ENCODE measurements at places on chromosomes 3 and 15.

- DNase-seq = no peak
These were observed 274.1 kb downstream of the OTOL1 start for GRCh38 chr3:161770484-161771386.

- DNase-seq = no peak
These were observed 439.5 kb downstream of the PDCD6IP start for GRCh38 chr3:34237946-34238345.

- DNase-seq = no peak
These were observed 47.9 kb downstream of the NAALADL2 start for GRCh38 chr3:174907027-174907426.

DNA sequence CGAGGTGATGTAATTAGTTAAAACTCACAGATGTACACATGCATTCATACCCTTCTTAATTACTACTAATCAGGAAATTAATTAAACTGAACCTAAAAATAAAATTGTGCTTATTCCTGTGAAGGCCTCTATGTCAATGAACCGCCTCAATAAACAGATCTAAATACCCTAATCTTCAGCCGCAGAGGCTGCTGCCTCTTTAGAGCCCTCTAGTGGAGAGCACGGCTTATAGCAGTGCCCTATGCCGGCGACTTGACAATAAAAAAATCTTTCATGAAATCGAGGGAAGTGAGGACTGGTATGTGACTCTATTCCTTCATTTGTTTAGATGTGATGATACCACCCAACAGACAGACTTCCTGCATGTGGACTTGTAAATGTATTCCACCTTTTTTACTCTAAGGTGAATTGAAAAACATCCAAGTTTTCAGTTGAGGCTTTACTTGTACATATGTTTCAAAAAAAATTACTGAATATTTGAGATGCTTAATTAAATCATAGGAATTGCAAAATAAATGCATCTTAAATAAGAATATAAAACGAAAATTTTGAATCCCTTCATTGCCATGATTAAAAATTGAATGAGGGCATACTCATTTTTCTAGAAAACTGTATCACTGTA, 8.3 kb upstream of the EPHA3 start:
- DNase-seq = no peak

GRCh38 chr3:138362538-138362937, 14.2 kb downstream of the MRAS start:
- no peak for DNase-seq

DNA sequence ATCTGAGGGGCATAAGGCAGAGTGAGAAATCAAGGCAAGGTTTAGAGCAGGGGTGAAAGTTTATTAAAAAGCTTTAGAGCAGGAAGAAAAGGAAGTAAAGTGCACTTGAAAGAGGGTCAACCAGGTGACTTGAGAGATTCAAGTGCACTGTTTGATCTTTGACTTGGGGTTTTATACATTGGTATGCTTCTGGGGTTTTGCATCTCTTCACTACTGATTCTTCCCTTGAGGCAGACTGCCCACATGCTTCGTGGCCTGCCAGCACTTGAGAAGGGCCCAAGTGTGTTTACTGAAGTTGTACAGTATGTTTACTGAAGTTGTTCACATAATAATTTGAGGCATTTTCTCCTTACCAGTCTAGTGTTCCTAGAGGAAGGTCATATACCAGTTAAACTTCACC, 367.0 kb upstream of the UBE2E2 start:
- DNase-seq = no peak

- no peak for DNase-seq
These were observed 170.9 kb downstream of the PLCL2 start for GRCh38 chr3:17055374-17056276.

- no peak for DNase-seq
These were observed 35.9 kb downstream of the PRKCI start for GRCh38 chr3:170258105-170258487.

GRCh38 chr15:36449084-36449661, 130.3 kb upstream of the CDIN1 start:
- no peak for DNase-seq

DNA sequence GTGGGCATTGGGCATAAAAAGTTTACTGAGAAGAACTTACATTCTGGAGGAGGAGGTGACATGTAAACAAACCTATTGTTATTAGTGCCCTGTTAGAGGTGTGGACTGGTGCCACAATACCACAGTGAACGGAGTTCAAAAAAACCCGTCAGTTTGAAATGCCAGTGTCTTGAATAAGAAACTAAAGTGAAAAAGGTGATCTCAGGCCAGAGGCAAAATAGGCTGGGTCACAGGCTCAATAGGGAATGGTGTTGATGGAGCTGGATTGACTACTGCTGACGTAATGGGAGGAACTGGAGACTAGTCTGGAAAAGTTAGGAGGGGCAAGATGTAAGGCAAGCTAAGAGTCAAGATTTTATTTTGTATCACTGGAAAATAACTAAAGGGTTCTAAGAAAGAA, 1.6 kb upstream of the DCBLD2 start:
- no peak for DNase-seq

GRCh38 chr3:73401059-73401458, 223.7 kb downstream of the PDZRN3 start:
- no peak for DNase-seq

DNA sequence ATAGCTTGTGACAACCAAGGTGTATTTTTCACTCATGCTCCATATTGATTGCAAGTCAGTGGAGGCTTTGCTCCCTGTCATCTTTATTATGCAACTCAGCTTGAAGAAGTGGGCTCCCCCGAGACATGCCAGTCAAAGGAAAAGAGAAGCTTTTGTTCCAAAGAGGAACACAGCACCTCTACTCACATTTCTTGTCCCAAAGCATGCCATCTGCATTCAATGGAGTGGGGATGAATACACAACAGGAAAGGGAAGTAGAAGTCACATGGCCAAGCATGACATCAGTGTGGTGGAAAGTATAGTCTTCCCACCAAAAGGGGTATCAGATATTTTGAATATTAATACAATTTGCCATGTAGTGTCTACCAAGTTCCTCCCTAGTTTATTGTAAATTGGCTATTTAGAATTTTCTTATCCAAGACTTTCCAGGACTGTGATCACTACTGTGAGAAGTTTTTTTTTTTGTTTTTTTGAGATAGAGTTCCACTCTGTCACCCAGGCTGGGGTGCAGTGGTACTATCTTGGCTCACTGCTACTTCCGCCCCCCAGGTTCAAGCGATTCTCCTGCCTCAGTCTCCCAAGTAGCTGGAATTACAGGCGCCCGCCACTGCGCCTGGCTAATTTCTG, 114.5 kb downstream of the GMPS start:
- no peak for DNase-seq

DNA sequence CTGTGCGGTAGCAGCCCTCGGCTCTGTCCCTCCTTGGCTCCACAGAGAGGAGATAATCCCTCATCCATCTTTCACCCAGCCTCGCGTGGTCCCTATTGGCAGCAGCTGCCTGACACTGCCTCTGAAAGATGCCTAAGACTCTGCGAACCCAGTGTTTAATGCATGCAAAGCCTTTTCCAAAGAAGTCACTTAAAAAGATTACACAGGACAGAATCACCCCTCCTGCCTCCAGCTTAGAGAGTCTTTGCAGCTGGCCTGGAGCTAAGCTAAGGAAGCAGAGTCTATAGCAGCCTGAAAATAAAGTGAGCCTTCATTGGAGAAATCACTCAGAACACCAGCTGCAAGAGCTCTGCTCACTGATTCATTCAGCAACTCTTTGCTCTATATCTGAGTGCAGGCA, 247.2 kb downstream of the SHQ1 start:
- DNase-seq = no peak

- no peak for DNase-seq
These were observed 516.7 kb downstream of the FOXP1 start for GRCh38 chr3:71066849-71067261.

GRCh38 chr3:177674186-177674585, 476.9 kb upstream of the TBL1XR1 start:
- no peak for DNase-seq

DNA sequence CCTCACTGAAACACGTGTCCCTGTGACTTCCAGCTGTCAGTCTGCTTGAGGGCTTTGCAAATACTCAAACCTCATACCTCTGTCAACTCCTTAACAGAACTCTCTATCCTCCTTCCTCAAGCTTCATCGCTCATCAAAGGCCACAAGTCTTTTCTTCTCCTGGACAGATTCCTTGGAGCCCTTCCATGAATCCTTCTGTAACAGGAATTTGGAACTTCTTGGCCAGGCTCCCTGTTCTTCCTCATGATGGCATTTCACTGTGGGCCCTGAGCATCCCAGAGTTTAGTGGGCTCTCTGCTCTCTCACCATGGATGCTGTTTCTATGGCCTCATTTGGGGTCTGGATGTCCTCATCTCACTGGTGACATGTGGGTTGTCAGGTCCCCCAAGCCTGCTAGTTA, 105.0 kb upstream of the TLE3 start:
- DNase-seq = no peak

- no peak for DNase-seq
These were observed 23.8 kb upstream of the FBLN2 start for GRCh38 chr3:13524979-13525669.

DNA sequence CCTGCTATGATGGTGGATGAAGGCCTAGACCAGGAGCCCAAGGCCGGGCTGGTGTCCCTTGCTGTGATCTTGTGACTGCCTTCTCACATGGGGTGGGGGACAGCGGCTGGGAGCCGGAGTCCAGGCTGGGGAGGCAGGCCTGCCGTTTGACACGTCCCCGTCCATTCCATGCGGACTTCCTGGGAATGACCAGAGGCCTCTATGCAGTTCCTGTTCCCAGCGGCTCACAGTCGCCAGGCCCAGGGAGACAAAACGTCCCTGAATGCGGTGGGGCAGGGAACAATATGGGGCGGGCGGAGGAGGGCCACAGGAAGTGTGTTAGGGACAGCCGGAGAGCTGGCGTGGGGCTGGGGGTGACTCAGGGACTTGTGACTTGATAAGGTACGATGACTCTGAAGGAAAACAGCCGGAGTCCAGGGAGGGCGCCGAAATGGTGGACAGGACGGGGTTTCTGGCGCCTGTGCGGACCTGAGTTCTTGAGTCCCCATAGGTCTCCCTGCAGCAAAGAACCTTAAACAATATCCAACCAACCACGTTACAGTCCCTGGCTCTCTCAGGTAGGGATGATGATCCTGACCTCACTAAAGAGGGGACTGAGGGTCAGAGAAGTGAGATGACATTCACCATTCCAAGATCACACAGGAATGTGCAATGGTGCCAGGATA, 40.5 kb upstream of the SMAD6 start:
- no peak for DNase-seq

DNA sequence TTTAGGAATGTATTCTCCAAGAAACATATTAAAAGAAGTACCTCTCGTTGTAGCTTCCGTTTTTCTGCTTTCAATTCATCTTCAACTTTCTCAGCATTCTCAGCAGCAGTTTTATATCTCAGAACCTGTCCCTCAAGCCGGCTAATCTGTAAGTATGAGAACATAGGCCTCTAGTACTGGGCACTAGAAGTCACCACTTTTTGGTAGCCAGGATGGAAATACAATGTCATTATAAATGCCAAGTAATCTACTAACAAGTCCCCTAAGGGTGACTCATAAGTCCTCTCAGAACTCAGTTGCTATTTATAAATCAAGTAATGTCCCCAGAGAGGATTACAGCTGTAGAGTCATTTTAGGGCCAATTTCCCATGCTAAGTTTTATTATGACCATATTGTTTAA, 61.1 kb downstream of the MLH1 start:
- no peak for DNase-seq

DNA sequence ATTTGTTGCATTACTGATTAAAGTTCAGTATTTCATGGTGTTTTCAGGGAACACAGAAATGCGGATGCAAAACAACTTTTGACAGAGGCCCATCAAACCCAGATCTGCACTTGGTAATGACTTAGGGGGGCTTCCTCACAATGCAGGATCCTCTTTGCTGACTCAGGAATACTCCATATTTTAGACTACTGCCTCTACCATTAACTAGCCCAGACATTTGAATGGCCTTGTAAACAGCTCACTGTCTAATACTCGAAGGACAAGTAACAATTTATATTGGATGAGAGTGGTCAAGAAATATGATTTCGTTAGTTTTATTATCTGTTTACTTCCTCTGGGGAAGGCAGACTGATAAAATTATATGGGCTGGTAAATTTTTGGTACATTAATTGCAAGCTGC, 9.0 kb upstream of the KIF23 start:
- DNase-seq = no peak

- DNase-seq = no peak
These were observed 36.3 kb downstream of the CCNL1 start for GRCh38 chr3:157123621-157124020.

All from stimulated activated CD4-positive, alpha-beta T cell treated with anti-CD3 and anti-CD28 coated beads, Interleukin-1b, Interleukin-23, amount 100 ng/mL, for 1 hour (primary cell).